RKO (cell line): ENCODE measurements at places on chromosomes 4 and X.

GRCh38 chr4:57089549-57089948 is 20.6 kb downstream of the IGFBP7 start:
- no peak for DNase-seq

DNA sequence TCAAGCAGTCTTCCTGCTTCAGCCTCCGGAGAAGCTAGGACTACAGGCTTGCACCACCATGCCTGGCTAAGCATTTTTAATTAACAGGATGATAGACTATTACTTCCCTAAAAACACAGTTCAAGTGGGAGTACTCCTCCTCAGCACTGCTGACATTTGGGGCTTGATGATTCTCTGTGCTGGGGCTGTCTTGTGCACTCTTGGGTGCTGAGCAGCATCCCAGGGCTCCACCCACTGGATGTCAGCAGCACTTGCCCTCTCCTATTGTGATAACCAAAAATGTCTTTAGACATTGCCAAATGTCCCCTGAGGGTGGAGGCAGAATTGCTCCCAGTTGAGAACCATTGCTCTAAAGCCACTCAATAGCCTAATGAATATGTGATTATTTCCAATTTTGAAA is 60.4 kb downstream of the CLCN4 start:
- DNase-seq, result no peak

DNA sequence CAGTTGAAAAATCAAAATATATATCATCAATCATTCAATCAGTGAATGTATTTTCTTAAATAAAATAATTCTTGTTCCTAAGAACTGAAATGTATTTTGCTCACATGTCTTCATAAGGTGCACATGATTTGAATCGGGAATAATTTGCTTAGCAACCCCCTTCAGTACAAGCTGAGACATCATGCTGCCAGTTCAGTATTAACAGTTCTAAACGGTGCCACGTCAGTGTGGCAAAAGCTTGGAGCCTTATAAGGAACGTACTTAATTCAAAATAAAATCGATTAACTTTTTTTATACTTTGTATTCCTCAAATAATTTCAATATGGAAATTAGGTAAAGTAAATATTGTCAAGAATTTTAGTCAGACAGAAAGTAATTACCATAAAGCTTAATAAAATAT is 287.9 kb downstream of the CCSER1 start:
- DNase-seq, result no peak

DNA sequence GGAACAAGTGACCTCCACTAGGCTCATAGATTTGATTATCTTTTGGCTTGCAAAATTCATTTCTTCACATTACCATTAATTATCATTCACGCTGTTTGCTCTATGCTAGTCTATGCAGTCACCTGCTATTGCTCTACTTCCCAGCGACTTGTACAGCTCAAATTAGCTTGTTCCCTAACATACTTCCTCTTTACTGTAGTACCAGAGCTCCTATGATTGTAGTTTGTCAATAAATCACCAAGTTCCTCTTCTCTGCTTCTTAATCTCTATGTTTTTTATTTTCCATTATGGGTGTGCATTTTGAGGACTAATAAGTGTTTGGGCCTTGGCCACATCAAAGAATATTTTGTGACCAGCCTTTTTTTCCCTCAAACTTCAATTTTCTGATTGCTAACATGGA is 6.2 kb upstream of the GSPT2 start:
- DNase-seq, result no peak

GRCh38 chr4:184514121-184514988 is 40.0 kb upstream of the IRF2 start:
- DNase-seq, result peak; percentile 84

- DNase-seq, result no peak
Measured at GRCh38 chrX:134542485-134542884, 82.5 kb downstream of the HPRT1 start.

- DNase-seq, result no peak
Measured at GRCh38 chr4:94131212-94131611, 76.5 kb upstream of the SMARCAD1 start.

DNA sequence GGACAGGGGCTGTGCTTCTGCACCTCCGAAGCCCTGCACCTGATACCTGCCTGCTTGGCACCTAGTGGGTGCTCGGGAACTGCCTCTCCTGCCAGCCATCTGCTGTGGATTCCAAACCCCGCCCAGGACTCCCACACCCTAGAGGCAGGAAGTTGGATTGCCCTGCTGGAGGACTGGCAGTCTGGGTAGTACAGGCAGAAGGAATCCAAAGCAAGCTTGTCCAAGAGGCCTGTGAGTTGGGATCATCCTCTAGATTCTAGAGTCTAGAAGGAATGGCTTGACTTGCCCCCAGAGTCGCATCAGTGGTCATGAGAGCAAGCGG is 64.6 kb upstream of the MTM1 start:
- no peak for DNase-seq

- DNase-seq, result peak; percentile 40
Measured at GRCh38 chrX:131366407-131366806, 77.3 kb upstream of the IGSF1 start.

DNA sequence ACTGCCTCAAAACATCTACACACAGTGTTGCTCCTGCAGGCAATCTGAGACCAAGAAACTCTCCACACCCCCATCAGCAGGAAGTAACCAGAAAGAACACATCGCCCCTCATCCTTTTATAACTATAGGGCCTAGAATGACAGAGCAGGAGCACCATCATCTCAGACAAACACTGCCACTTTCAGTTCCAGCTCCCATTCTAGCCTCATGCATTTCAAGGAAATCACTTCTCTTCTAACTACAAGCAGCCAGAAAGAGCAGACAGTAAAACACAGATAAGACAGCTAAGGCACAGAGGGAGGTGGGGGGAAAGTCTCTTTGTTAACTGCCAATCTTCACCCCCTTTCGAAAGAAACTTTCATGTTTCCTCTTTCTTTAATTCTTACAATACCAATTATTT is 102.6 kb upstream of the TENT5D start:
- DNase-seq, result no peak

- no peak for DNase-seq
Measured at GRCh38 chr4:4852591-4853362, 6.7 kb upstream of the MSX1 start.

DNA sequence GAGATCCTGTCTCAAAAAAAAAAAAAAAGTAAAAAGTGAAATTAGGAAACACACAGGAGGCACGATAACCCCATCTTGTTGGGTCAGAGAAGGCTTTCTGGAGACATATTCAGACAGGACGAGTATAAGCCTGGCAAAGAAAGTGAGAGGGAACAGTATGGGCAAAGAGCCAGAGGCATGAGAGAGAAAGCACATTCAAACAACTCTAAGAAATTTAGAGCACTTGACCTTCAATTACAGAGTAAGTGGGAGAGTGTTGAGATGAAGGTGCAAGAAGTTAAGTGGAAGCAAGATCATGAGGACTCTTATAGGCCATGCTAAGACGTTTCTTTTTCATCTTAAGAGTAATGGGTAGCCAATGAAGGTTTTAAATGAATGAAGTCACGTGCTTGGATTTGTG is 70.4 kb downstream of the ELOVL6 start:
- no peak for DNase-seq

GRCh38 chrX:17081968-17082367 is 135.5 kb downstream of the REPS2 start:
- DNase-seq, result no peak

GRCh38 chrX:24487571-24487970 is 22.5 kb downstream of the PDK3 start:
- DNase-seq, result no peak

GRCh38 chrX:37383313-37383712 is 34.1 kb downstream of the PRRG1 start:
- no peak for DNase-seq

- DNase-seq, result no peak
Measured at GRCh38 chr4:14726441-14726840, 275.8 kb upstream of the CPEB2 start.

DNA sequence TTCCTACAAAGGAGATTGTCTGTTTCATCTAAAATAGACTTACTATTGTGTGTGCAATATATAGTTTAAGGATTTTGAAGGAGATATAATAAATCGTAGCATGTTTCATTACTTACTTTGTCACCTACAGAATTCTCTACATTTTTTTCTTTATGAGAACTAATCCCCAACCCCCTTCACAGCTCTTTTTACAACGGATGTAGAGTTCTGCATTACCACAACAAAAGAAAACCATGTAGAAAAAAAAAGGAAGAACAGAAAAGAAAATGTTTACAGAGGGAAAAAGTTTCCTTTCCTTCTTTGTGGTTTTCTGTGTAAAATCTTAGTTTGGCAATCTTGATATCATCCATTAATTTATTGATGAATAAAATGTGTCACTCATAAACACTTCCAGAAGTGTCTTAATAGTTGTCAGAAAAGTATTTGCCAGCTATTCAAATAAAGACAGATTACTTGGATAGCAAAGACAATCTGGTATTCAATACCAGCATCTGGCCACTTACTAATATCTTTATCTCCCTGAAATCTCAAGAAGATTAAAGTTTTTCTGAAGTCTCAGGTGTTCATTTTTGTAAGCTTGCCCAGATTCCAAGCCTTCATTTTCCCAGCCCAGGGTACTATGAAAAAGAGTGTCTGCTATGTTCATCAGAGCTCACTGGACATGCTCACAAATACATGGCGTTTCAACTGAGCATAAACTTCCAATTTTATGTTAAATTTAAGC is 806.8 kb downstream of the PCDH19 start:
- DNase-seq, result no peak

DNA sequence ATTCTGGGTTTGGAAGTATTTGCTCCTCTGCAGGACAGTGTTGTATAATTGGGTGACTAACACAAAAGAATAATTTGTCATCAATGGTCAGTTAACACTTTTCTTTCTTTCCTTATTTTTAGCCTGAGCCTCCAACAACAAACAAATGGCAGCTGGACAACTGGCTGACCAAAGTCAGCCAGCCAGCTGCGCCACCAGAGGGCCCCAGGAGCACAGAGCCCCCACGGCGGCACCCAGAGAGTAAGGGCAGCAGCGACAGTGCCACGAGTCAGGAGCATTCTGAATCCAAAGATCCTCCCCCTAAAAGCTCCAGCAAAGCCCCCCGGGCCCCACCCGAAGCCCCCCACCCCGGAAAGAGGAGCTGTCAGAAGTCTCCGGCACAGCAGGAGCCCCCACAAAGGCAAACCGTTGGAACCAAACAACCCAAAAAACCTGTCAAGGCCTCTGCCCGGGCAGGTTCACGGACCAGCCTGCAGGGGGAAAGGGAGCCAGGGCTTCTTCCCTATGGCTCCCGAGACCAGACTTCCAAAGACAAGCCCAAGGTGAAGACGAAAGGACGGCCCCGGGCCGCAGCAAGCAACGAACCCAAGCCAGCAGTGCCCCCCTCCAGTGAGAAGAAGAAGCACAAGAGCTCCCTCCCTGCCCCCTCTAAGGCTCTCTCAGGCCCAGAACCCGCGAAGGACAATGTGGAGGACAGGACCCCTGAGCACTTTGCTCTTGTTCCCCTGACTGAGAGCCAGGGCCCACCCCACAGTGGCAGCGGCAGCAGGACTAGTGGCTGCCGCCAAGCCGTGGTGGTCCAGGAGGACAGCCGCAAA is 106.0 kb downstream of the KLHL8 start:
- DNase-seq, result no peak

DNA sequence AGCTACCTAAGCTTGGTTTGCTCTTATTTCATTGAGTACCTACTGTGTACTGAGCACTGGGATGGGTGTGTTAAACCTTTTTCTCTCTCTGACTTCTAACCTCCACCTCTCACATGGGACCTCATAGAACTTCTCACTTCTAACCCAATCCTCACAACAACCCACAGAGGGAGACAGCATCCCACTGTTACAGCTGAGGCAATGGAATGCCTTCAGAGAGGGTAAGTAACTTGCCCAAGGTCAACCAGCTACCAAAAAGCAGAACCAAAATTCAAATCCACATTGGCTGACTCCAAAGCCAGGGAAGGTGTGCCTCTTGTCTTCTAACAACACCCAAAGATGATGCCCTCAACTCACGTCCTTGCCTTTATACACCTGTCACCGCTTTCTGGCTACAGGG is 5.4 kb downstream of the SEL1L3 start:
- no peak for DNase-seq

- no peak for DNase-seq
Measured at GRCh38 chr4:151527699-151528098, 118.7 kb downstream of the FHIP1A start.

- DNase-seq, result no peak
Measured at GRCh38 chrX:10015355-10015722, 48.2 kb downstream of the CLDN34 start.

- peak; percentile 44 for DNase-seq
Measured at GRCh38 chr4:163495900-163496299, 1.4 kb downstream of the TMA16 start.

DNA sequence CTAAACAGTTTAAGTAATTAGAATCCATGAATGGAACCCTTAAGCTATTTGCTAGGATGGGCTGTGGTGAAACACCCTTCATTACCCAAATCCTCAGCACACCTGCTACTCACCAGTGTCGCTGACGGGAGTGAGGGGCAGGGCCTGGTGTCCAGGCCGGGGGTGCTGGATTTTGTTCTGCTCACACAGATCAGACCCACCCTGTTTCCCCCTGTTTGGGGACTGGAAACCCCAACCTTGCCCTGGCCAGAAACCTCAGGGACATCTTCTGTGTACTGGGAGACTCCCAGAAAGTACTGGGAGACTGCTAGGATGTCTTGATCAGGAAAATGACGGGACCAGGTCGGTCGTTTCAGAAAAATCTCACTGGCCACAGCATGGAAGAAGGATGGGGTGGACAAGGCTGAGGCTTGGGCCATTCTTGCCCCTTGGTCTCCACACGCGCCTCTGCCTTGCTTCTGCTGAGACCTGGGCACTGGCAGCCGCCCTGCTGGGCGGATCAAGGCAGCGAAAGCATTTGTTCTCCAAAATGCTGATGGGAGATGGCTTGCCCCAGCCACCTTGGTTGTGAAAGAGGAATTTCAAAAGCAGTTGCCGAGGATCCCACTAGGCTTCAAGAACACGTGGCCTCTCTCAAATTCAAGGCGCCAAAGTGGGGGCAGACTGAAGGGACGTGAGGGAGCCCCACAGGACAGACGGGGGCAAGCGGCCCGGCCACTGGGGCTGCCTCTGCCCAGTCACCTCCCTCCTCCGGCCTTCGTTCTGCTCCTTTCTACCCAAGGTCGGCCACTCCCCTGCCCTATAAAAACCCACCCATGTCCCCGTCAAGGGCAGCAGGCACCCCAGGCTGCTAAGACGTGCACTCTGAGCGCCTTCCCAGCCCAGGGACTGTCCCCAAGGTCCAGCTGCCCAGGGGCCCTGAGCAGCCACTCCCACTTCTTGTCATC is 23.5 kb upstream of the PDE6B start:
- DNase-seq, result no peak

GRCh38 chrX:109940411-109940810 is 62.5 kb upstream of the TMEM164 start:
- no peak for DNase-seq

- no peak for DNase-seq
Measured at GRCh38 chrX:12997906-12998687, 23.2 kb downstream of the TMSB4X start.

DNA sequence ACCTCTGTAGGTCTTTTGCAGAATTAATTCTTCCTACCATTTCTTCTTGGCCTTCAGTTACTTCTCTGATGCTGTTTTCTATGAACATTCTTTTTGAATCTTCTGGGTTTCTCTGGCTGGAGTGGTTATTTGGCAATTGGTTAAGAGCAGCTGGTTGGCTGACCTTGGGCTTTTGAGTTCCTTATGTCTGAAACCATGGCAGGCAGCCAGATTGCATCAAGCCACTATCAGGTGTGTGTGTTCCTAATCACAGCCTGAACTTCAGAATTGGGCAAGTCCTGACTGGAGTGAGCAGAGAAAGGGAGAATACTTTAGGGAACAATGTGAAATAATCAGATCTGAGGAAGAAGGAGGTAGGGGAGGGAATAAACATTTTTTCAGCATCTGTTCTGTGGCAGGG is 90.2 kb downstream of the ARHGAP10 start:
- no peak for DNase-seq
